ENCODE measurements at places on chromosomes 3 and 15.

DNA sequence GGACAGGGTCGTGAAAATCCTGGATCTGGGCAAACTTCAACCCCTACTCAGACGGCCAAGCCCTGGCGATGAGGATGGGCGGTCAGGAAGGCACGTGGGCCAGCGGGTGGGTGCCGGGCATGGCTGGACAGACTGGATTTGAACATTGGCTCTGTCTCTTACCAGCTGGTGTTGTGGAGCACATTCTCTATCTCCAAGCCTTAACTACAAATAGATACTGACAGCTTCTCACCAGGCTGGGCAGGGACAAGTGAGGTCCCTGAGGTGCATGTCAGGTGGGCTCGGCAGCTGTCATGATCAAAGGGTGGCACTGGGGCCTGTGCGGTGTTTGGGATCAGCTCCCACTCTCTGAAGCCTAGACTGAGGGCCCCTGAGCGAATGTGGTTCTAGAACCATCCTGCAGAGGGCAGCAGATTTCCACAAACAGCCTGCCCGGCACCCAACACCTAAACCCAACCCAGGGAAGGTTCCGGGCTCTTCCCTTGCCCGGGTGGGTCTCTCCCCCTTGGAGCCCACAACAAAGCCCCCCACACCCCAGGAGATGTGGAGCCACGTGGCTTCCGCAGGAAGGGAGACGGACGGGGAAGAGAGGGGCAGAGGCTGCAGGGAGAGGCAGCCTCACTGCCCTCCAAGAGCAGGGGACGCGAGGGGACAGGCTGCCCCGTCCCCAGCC is 58.4 kb downstream of the RGMA start:
- DNase-seq: peak; percentile 76

DNA sequence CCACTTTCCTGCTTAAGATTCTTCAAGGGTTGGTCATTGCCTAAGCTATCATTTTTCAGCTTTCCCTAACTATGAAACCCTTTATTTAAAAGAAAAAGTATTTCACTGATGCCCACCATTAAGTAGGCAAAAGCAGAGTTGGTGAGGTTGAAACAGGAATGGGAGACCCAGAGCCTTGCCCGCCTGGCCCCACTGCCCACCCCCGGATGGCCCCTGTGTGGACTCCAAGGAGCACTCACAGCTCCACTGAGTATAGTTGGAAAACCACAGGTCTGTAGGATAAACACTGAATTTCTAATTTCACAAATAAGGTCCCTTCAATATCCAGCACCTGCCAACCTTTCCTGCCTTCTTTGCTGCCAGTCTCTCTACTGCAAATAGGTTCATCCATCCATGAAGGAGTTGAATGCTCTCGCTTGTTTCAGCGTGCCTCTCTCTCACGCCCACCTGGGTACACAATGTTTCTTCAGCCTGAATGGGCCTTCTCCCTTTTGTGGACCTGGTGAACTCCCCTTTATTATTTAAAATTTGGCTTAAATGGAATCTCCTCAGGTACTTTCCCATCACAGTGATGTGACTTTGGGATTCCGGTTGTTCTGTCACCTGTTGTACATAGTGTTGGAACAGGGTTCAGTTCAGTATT is 8.7 kb upstream of the ACAP2 start:
- no peak for DNase-seq

DNA sequence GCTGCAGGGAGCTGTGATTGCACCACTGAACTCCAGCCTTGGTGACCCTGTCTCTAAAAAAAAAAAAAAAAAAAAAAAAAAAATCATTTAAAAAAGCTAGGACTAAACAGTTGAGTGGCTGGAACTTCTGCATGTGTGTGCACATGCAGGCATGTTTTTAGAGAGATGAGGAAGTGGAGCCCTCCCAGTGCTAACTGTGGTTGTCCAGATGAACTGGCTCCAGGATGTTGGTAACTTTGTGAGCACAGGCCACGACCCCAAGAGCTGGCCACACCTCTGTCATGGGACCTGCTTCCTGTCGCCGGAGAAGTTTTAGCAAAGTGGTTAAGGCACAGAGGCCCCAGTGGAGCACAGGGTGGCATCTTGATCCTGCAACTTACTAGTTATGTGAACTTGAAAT is 27.0 kb downstream of the CHCHD6 start:
- DNase-seq: no peak

- no peak for DNase-seq
These were observed 45.2 kb upstream of the DPPA4 start for GRCh38 chr3:109382588-109382987.

DNA sequence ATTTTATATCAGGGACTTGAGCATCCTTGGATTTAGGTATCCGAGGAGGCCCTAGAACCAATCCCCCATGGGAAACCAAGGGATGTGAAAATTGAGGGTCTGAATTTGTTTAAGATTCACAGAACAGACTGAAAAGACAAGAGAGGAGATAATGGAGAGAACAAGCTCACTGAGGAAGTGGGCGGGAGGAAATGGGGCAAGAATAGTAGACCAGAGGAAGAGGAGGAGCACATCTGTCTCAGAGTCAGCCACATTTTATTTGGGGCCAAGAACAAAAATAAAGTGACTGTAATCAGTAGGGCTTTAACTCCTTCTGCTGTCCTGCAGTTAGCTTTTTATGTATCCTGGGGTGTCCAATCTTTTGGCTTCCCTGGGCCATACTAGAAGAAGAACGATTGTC is 63.8 kb downstream of the BLM start:
- no peak for DNase-seq

- DNase-seq: no peak
These were observed 7.7 kb upstream of the DIPK2A start for GRCh38 chr3:143963946-143964345.

DNA sequence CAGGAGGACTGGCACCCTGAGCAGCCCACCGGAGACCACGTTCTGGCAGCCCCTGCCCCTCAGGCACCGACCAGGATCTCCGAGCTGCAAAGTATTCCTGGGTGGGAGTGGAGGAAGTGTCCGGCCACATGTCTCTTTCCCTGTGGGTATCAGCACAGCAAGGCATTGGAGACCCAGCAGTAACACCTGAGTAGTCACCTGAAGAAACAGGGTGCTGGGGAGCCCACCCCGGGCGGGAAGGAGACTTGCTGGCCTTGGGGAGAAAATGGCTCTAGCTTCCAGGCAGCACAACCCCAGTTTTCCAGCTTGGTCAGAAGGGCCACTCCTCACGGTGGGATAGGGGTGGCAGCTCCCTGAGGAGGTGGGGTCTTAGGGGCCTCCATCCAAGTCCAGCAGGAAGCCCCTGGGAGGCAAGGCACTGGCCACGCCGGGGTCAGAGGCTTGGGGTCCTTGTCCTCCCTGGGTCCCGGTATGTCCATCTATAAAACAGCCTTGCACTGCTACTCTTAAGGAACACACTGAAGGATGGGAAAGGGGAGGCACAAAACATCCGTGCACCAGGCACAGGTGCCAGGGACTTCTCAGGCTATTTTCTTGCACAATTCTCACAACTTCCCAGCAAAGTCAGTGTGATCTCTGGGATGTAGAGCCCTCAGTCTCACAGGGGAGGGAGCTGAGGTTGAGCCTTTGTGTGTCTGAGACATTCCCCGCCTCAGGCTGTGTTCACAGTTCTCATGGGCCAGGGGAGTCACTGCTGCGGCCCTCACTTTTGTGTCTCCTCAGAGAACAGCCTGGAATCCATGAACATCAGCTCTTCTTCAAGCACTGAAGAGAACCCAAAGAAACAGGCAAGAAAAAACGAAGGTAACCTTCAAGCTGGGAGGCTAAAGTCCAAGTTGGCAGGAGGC is 11.9 kb downstream of the CFAP100 start:
- DNase-seq: no peak

- no peak for DNase-seq
These were observed 473.1 kb downstream of the MCTP2 start for GRCh38 chr15:94704421-94704820.

DNA sequence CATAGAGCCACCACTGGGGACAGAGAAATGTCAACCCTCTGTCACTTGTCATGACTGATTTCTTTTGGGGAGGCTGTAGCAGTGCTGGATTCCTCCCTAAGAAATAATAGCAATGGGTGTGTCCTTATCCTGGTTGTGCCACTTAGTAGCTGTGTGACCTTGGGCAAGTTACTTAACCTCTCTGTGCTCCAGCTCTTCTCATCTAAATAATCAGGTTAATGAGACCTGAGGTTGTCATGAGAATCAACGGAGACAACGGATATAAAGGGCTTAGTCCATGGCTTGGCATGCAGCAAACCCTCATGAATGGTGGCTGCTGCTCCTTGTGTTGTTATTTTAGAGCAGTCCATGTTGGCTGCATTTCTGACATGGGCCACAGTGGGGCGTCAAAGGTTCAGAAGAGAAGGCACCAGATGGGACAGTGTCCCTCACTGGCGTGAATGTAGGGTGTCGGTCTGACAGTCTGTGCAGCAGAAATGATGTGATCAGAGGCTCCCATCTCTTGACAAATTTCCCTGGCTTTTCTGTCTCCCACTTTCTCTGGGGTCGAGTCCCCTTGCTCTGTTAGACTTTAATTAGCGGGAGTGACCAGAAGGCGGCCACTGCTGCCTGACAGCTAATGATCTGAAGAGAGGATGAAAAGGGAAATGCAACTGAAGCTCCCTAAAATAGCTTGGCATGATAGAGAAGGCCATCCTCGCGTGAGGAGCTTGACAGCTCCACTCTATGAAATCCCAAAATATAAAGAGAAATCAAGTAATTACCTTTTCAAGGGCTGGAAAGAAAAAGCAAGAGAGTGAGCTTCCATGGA is 209.4 kb downstream of the CADPS start:
- DNase-seq: peak; percentile 86

- no peak for DNase-seq
These were observed 378.1 kb downstream of the LRTM1 start for GRCh38 chr3:54549607-54550220.

DNA sequence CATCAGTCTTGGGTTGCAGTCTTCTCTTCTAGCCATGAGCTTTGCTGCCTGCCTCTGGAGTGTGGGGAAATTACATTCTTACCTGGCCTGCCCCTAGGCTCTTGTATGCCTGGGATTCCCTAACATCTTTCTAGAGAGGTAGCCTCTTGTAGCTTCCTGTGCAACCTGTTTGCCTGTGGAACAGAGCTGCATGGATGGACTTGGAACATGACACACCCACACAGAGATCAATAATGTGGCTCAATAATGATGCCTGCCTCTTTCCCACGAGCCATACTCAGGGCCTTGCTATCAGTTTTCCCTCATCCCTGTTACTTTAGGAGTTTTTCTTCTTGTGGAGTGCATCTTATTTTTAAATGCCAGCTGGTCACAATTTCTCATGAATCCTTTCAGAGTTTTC is 11.4 kb downstream of the CHCHD6 start:
- DNase-seq: no peak
